ENCODE measurements at places on chromosomes 2 and 18.

GRCh38 chr2:66929632-66930338, 467.3 kb upstream of the ETAA1 start:
- DNase-seq: no peak

DNA sequence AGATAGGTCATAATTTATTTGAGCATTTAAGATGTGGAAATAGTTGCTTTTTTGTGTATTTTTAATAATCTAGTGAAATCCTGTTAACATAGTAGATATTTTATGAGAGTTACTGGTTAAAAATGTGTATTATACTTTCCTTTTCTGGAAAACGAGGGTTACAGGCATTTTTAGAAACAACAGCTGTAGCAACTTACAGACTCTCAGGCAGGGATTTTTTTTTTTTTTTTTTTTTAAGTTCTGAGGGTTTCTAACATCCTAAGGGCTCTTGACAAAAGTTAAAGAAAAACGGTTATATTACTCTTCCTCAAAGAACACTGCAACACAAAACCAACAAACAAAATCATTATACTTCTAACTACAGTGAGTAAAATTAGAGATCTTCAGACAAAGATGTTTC, 205.9 kb downstream of the ACKR3 start:
- DNase-seq: no peak

DNA sequence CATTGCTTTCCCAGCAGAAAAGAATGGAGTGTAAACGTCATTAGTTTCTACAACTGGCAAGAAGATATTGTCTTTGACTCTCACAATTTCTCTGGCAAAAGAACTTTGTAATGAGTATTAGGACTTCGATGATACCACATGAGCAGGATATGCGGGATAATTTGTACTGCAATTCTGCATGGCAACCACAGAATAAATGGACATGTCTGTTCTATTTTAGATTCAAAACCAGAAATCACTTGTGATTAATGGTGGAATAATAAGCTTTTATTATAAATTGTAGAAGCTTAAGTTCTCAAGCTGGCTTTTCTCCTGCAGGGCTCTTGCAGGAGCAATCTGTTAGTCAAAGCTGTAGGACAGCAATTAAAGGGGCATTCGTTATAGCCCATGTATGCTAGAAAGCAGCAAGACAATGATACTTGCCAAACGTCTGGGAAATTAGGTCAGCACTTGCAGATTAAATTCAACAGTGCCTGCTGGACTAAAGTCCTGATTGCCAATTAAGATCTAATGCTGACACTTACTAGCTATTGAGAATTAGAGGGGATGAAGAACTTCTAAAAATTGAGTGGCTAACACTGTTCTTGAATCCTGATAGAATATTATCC, 177.9 kb downstream of the PTH2R start:
- DNase-seq: no peak

- DNase-seq: no peak
These were observed 42.7 kb upstream of the OTX1 start for GRCh38 chr2:63007813-63008458.

GRCh38 chr18:34956663-34957062, 84.5 kb upstream of the MAPRE2 start:
- DNase-seq: no peak

GRCh38 chr18:30889519-30890301, 152.8 kb downstream of the DSC3 start:
- no peak for DNase-seq

GRCh38 chr2:24930768-24931167, 10.7 kb upstream of the ADCY3 start:
- DNase-seq: no peak

GRCh38 chr18:7452331-7452730, 114.8 kb upstream of the PTPRM start:
- DNase-seq: no peak

DNA sequence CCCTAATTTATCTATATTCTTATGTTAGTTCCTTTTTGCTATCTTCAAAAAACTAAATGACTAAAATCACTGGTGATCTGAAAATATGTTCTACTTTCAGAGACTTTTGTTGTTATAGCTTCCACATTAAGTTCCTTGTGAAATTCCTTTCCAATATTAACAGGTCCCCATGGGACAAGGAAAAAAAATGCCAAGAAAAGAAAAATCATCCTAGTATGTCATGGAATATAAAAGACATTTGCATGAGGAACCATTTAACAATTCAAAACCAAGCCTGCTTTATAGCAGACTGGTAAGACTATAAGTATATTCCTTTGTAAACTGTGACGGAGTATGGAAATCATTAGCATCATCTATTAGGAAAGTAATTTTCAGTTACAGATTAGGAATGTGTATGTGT, 48.1 kb downstream of the COBLL1 start:
- DNase-seq: no peak

GRCh38 chr18:70653671-70654070, 364.8 kb downstream of the SOCS6 start:
- DNase-seq: no peak

DNA sequence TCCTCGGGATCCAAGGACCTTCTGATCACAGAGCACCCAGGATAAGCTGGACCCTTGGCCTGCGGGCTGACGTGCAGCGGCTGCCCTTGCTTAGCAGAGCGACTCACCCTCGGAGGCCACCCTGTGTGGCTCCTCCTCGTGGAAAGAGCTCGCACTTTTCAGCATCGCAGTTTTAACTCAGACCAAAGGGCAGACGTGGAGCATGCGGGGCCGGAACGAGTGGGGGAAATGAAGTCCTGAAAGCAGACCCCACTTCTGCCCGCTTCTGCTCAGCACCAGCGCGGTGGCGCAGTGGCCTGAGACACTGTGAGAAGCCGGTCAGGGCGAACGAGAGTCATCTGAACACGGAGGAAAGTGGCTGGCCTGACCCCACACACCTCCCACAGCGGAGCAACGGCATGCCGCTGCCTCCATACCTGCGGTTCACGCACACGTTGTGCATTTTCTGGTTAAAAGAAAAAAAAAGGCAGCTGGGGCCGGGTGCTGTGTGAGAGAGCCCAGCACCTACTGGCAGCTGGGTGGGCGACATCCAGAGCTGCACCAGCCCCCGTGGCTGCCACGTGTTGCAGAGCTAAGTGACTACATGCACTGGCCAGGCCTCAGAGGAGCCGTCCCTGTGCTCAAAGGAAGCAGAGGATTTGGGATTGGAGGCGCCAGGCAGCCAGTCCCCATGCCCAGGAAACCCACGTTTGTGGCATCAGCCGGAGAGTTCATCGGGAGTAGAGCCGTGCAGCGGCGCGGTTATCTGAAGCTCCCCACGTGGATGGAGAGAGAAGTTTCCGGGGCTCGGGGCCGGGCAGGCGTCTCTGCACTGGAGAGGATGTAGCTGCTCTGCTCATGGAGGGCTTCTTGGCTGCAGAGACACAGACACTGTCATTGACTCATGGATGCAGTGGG, 89.7 kb downstream of the USP40 start:
- no peak for DNase-seq

DNA sequence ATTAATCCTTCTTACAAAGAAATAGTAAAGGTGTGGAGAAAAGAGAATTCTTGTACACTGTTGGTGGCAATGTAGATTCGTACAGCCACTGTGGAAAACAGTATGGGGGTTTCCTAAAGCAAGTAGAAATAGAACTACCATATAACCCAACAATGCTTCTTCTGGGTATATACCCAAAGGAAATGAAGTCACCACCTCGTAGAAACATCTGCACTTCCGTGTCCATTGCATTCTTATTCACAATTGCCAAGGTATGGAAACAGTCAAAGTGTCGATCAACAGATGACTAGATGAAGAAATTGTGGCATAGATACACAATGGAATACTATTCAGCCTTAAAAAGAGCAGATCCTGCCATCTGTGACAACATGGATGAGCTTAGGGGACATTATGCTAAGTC, 93.4 kb upstream of the TGIF1 start:
- DNase-seq: no peak

GRCh38 chr2:55459279-55459678, 39.6 kb upstream of the CCDC88A start:
- DNase-seq: no peak

- no peak for DNase-seq
These were observed 4.9 kb upstream of the WNT10A start for GRCh38 chr2:218875692-218876246.

DNA sequence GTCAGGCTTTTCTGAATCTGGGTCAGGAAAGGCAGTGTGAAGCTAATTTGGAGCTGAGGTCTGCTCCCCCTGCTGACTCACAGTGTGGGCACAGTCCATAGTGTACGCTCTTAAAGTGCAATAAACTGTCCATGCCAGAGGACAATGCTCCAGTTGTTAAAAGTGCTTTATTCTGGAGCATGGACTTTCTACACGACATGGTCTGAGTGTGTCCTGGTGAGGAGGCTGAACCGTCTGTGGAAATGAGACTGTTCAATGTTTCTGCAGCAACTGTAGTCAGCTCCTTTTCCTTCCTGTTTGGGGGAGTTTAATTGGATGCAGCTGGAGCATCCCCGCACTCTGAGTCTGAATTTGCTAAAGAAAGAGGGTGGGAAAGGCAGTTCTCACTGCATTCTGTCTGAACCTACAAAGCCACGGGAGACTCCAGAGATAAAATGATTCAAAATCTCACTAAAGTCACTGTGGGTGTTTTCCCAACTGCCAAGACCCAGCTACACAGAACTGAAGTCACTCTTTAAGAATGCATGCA, 110.2 kb upstream of the TRIB2 start:
- DNase-seq: no peak

GRCh38 chr2:185147361-185147760, 549.0 kb downstream of the ZNF804A start:
- DNase-seq: no peak

DNA sequence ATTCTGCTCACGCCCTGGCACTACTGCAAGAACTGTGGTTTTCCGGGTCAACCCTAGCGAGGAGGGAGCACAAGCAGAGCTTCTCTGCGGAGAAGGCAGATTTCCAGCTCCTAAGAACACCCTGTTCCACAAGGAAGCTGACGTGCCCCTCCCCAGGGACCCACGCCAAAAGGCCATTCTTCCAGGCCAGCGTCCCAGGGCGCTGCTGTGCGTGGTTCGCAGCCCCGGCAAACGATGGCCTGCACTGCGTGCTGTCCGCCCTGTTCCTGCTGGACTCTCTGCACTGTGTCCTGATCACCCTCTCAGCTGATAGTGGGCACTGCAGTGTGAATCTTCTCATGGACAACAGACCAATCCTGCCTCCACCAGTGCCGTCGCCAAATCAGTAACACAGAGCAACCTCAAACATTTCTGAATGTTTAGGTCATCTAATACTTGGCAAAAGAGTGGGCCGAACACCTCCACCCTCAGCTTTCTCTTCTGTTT, 49.1 kb downstream of the ADI1 start:
- no peak for DNase-seq

DNA sequence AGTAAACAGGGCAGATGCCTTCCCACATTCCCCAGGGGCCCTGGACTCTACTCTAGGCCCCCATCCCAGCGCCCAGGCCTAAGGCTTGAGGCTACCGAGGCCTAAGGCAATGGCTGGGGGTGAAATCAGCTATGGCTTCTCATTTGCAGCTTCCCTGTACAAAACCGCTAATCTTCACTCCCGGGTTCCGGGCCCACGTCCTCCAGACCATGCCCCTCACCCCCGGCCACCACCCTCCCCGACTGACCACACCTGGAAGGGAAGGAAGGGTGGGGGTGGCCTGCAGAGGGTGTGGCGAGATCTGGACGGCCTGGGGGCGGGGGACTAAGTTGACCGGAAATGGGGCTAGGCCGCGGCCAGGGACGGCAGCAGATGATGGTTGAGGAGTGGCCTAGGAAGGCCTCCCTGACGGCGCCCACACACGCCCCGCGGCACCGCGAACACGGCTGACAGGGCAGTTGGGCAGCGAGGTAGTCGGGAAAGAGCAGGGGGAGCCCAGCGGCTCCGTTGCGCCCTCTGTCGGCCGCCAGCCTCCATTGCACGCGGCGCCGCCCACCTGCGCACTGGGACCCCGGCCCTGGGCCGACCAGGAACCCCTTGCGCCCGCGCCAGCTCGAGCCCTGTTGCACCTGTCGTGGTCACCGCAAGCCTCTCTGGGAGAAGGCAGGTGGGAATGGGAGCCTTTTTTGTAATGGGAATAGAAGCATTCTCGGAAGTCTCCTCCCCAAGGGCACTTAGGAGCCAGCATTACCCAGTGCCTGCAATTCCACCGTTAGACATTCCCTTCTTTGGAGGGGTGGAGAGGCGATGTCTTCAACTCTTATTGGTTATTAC, 117.1 kb upstream of the STPG4 start:
- no peak for DNase-seq

DNA sequence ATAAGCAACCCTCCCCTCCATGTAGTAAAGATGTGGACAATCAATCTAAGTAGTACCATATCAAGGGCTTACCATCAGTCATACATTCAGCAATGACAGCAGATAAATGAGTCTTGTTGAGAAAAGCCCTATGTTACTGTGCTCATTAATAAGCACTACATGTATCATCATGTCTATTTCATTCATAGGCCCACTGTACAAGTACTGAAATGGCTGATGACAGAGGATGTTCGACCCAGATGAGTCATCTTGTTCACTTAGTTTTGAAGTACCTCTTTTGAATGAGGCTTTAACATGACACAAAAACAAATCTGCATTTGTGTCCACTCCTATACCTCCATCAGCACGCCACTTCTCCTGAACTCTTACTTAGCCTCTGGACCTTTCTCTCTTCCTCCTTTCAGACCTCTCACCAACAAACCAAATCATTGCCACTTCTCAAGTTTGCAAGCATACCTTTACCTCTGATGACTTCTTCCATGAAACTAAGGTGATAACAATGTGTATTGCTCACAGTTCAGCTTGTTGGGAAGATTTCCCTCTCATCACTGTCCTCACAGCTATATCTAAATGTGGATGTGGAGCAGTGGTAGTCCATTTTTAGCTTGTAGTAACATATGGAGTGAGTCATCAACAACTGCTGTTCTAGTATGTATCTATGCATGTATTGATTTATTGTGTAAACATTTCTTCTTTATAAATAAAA, 921.0 kb upstream of the SLC39A10 start:
- DNase-seq: no peak

DNA sequence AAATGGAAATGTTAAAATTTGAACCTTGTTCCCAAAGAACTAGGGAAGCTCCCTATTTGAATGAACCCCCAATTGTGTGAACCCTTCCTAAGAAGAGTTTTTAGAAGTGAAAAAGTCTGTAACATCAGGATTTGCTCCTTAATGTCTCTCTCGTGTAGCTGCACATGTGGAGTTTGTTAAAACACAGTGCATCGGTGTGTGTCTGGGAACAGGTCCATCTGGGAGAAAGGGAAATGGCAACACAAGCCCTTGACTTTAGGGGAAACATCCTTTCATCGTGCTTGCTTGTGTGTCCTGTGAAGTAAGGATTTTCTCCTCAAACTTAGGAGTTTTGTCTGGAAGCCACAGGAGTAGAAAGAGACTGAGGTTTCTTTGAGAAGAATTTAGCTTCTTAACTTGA, 203.9 kb downstream of the PRKCE start:
- no peak for DNase-seq
